Umbilical cord (tissue), 2 donors: ENCODE measurements at places on chromosomes 3 and 15. TPM values are rescaled to one million over a fixed set of nuclear protein-coding genes. Genes with fewer than 3 reads are reported as not detected.

Gene CCDC33
- total RNA-seq: 3.4 TPM

- no peak for DNase-seq
Measured at GRCh38 chr3:113404637-113405036, 36.7 kb downstream of the CFAP44 start.

- no peak for DNase-seq
Measured at GRCh38 chr3:71525391-71525790, 58.1 kb downstream of the FOXP1 start.

GRCh38 chr3:194615226-194615625, 18.0 kb downstream of the TMEM44 start:
- DNase-seq: no peak

Gene CCDC13
- not detected for total RNA-seq

DNA sequence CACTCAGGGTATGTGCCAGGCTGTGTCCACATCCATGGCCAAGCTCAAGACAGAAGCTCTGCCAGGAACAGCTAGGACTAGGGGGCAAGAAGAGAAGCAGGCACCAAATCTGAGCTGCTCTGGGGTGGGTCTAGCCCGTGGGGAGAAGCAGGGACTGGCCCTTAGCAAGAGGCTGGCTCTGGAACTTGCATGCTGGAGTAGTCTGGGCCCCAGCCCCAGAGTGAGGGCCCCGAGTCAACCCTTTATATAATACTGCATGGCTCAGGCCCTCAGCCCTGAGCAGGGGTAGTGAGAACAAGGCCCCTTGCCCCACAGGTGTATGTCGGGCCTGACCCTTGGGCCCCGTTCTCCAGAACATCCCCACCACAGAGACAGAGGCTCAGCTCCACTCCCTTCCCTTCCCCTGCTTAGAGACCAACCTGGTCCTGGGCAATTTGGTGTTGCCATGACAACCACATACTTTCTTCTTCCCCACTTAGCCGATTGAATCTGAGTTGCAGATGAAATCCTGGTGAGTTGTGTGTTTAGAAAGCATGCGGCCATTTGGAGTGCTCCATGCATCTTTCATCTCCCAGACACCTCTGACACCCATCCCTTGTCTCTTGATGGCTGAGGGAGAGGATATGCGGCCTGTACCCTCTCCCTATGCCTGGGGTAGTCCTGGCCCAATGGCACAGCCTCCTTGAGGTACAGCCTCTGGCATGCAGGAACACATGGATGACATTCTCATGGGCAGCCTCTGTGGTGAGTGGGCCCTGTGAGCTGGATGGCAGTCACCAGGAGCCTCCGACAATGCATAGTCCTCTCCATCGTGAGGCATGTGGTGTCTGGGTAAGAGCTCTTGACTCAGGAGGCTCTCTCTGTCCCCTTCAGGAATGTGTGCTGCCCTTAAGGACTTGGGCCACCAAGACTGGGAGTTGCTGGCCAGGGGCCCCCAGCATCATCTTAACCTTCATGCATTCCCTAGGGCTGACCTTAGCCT, 29.2 kb upstream of the SFMBT1 start:
- DNase-seq: no peak

DNA sequence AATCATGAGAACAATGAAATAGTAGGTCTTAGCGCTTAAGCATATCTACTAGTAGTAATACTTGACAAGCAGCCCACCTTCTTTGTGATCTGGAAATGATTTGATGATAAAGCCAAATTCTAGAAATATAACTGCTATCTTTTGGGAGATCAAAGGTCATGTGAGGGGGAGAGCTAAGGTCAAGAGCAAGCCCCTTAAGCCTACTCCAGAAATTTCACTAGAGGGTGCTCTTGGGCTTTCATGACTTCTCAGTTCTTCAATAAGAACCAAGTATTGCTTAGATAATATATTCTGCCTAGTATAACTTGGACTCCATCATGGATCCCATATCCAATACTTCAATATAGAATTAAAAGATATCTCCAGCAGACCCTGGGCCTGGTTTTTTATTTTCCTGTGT, 319.6 kb downstream of the ZBTB20 start:
- peak; percentile 14 for DNase-seq

Gene CHRNA7
- 14.4 TPM for total RNA-seq

GRCh38 chr15:31503256-31503655, 176.6 kb downstream of the KLF13 start:
- no peak for DNase-seq

DNA sequence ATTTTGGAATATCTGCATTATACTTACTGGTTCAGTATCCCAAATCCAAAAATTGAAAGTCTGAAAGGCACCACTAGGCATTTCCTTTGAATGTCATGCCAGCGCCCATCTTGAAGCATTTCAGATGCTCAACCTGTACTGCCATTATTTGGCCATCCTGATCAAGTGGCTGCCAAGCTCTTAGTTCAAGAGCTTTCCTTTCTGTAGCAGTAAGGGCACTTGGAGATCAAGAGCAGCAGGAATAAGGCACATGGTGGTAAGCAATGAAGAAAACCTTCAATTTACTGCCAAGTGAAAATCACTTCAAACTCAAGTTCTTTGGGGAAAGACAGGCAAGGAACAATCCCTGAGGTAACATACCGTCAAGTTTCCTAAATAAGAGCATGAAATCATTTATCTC, 10.0 kb downstream of the RHOA start:
- no peak for DNase-seq

- DNase-seq: no peak
Measured at GRCh38 chr3:16178628-16178988, 4.1 kb downstream of the GALNT15 start.

DNA sequence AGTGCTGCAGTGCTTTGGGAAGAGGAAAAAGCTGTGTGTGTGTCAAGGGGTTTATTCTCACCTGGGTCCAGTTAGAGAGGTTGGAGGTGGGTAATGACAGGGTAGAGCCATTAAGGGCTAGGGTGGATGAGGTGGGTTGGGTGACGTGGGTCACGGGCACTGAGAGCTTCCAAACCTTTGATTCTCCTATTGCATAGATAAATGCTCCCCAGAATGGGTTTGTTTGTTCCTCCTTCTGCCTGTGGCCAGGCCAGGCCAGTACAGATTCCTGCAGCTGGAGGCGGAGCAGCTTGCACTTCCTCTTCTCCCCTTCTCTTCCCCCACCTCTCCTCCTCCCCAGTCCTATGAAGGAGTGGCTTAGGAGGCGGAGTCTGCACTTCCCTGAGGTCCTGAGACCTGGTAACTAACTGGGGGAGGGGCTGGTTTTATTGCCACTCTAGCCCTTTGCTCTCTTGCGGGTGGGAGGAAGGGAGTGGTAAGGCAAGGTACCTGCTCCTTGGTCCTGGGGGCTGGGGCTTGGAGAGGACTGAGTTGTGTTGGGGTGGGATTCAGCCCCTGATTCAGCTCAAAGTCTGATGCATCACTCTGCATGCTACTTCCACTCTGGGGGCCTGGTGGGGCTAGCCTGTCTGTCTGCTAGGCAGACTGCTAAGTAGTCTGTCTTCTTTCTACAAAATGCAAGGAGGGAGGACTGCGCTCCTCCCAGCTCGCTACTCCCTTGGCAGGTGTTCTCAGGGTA, 3.5 kb downstream of the SPINT1 start:
- peak; percentile 82 for DNase-seq

- no peak for DNase-seq
Measured at GRCh38 chr15:74409225-74409624, 24.5 kb downstream of the SEMA7A start.

GRCh38 chr3:176088962-176089383, 1108.3 kb downstream of the TBL1XR1 start:
- DNase-seq: no peak

GRCh38 chr3:139455855-139456254, 20.5 kb downstream of the RBP2 start:
- DNase-seq: no peak

DNA sequence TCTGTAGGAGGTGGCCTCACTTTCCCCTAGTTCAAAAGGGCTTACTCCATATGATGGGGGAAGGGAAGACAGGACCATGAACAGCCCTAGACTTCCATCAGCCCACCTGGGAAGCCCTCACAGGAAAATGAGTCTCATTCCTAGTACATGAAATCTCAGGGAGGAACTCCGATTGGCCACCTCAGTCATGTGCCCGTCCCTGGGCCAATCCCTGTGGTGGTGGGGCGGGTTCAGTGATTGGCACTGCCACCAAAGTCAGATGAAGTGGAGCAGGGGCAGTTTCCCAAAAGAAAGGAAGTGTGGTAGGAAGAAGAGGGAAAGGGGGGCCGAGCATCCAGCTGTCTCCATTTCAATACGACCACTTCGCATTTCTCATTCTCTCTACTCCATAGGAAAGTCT, 25.9 kb upstream of the GP9 start:
- no peak for DNase-seq

DNA sequence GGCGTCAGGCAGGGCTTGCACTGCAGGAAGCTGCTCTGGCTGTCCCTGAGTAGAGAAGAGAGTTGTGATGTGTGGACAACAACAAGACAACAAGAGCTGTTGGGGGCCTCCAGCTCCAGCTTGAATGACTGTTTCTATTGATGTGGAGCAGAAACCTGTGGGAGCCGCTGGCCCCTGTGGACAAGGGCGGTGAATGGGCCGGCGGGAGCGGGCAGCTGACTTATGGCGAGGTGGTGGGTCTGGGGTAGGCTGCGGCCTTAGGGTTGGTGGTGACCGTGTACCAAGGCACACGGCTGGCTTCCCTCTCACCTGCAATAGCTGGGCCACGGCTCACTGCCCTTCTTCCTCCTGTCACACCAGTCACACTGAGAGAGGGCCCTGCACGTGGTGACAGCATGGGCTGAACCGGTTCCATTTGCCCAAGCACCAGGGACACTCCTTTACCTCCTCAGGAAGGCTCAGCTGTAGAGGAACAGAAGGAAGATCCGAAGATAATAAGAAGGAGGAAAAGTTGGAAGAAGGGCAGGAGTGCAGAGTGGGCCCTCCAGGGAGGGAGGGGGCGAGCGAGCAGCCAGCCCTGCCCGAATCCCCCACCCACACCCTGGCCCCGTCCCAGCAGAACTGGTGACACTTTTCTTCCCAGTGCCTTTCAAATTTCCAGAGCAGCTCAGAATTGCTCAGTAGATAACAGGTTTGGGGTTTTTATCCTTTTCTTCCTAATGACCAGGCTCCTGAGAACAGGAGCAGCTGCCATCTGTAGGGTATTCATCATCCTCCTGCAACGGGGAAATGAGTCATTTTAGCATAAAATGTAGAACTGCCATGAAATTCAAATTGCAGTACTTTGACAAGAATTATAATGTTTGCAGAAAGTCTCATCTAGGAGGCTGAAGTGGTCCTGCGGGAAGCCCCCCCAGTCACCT, 136.9 kb downstream of the TJP1 start:
- no peak for DNase-seq

GRCh38 chr15:52334491-52335160, 39.0 kb upstream of the MYO5C start:
- DNase-seq: no peak

DNA sequence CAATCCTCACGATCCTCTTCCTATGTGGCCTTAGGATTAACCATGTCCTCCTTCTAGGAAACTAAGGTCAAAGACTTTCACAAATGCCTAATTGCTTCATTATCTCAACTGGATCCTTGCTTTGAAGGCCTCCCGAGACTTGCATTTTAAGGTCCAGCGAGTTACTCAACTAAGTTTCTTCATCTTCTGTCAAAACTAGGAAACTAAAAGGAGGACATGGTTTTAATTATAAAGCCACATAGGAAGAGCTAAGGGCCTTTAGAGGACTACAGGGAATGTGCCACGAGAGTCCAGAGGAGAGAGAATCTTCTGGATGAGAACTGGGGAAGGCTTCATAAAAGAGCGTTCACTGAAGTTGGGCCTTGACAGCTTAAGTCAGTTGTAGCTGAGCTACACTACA, 87.8 kb upstream of the LPP start:
- no peak for DNase-seq

- DNase-seq: no peak
Measured at GRCh38 chr3:129014148-129014547, 13.0 kb downstream of the EFCC1 start.

- no peak for DNase-seq
Measured at GRCh38 chr3:143330296-143330868, 210.8 kb downstream of the CHST2 start.

- no peak for DNase-seq
Measured at GRCh38 chr15:39554746-39555387, 26.0 kb upstream of the THBS1 start.

GRCh38 chr3:124385996-124386395, 344.3 kb upstream of the UMPS start:
- DNase-seq: peak; percentile 80

GRCh38 chr3:10516544-10517452, 11.4 kb upstream of the ATP2B2 start:
- no peak for DNase-seq

DNA sequence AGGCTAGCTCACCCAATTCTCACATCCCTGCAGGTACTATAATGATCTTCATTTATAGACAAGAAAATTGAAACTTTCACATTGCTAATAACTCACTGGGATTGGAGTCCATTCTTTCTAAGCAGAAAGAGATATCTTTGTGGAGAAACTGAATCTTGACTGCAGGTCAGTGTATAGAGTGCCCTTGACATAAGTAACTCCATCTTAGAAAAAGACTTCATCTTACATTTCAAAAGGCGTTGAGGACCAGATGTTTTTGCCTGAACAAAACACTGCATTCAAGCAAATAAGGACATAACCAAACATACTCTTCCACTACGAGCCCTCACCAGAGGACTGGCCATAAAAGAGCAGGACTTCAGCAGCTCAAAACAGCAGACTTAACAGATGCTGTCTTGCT, 6.8 kb upstream of the CCR3 start:
- no peak for DNase-seq

Gene EXD1
- total RNA-seq: 1.4 TPM

DNA sequence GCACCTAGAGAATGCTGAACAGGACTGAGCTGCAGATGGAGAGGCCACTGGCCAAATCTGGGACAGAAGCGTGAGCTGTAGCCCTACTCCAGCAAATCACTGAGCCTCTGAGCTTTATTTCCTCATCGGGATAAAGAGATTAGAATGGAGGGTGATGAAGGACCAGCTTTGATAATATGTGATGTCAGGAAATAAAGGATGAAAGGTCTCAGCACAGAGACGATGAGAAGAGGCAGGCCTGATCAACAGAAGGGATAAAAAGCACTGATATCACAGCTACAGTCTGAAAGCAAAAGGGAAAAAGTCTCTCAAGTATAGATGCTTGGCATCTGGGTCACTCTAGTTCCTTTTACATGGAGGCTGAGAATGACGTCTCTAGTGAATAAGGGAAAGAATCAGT, 70.0 kb downstream of the DHX30 start:
- peak; percentile 64 for DNase-seq

GRCh38 chr3:189718215-189718614, 87.0 kb downstream of the TP63 start:
- DNase-seq: no peak

GRCh38 chr3:114043205-114043604, 13.1 kb downstream of the CCDC191 start:
- DNase-seq: no peak

Gene UCN2
- 1.9 TPM for total RNA-seq
